ENCODE measurements at places on chromosomes 1 and 21.

- no peak for DNase-seq
These were observed 144.5 kb upstream of the DNAH14 start for GRCh38 chr1:224785040-224785328.

- no peak for DNase-seq
These were observed 228.9 kb upstream of the RGS18 start for GRCh38 chr1:191929383-191929782.

- no peak for DNase-seq
These were observed 4.4 kb downstream of the ITPKB start for GRCh38 chr1:226734611-226735153.

DNA sequence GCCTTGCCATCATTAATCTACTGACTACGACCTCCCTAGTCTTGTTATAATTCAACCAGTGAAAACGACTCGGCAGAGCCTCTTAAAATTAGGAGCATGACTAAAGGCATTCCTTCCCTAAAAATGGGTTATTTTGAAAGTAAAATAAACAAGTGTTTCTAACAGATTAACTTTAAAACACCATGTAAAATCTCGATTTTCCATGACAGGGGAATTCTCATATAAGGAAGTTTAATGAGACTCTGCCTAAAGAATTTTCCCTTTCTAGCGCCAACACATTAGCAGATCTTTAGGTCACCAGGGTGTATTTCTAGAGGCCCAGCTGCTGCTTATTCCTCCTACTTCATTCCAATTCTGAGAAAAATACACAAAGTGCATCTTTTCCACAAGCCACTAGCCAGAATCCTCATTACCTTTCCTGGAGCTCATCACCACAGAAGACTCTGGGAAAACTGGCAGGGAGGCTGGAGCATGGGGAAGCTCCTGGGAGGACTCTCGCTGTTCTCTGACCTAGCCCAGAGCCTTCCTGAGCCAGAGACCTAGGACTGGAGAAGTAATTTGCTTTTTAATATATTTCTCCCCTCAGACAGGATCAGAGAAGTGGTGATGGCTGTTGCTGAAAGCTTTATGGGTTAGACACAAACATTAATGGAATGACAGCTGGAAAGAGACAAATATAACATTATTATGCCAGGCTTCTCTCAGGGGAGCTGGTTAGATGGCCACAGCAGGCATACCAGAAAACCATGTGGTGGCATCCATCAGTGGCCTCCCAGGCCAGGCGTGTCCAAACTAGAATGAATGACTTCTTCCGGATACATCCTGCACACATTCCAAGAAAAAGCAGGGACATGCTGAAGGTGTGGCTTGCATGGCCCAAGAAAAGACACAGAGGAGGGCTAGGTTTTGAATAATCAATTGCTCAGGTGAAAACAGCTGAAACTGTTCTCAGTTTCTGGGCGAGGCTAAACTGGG, 63.6 kb upstream of the CTTNBP2NL start:
- DNase-seq = no peak

GRCh38 chr1:99749504-99750347, 16.7 kb downstream of the FRRS1 start:
- DNase-seq = no peak

GRCh38 chr1:174315239-174315638, 132.5 kb upstream of the GPR52 start:
- DNase-seq = no peak

GRCh38 chr1:159010391-159010790, 684 bp downstream of the IFI16 start:
- no peak for DNase-seq

GRCh38 chr21:43948740-43949498, 63.2 kb upstream of the TRAPPC10 start:
- DNase-seq = no peak

- DNase-seq = no peak
These were observed 110.8 kb downstream of the WDR4 start for GRCh38 chr21:42768324-42769121.
